ENCODE measurements at places on chromosomes 2 and 18.

- DNase-seq = no peak
Observed at GRCh38 chr2:199798831-199799580, 52.0 kb downstream of the FTCDNL1 start.

DNA sequence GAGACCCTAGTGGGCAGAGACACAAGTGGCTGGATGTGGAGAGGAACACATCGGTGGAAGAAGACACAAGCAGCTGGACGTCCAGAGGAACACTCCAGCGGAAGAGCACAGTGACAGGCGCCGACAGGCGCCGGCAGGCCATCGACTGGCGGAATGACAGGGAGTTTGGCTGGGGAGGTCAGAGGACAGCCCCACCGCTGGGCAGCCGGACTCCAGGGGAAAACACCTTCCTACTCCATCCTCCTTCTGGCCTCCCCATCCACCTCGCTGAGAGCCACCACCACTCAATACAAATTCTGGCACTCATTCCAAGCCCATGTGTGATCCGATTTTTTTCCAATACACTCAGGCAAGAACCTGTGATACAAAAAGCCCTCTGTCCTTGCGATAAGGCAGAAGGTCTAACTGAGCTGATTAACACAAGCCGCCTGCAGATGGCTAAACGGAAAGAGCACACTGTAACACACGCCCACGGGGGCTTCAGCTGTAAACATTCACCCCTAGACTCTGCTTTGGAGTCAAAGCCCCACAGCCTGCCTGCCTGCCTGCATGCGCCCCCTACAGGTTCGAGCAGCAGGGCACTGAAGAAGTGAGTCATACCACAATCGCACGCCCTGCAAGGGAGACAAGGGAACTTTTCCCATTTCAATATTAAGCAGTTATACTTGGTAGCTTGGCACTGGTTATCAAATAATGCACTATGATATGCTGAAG lies 50.2 kb upstream of the LRP1B start:
- DNase-seq = peak; percentile 43

DNA sequence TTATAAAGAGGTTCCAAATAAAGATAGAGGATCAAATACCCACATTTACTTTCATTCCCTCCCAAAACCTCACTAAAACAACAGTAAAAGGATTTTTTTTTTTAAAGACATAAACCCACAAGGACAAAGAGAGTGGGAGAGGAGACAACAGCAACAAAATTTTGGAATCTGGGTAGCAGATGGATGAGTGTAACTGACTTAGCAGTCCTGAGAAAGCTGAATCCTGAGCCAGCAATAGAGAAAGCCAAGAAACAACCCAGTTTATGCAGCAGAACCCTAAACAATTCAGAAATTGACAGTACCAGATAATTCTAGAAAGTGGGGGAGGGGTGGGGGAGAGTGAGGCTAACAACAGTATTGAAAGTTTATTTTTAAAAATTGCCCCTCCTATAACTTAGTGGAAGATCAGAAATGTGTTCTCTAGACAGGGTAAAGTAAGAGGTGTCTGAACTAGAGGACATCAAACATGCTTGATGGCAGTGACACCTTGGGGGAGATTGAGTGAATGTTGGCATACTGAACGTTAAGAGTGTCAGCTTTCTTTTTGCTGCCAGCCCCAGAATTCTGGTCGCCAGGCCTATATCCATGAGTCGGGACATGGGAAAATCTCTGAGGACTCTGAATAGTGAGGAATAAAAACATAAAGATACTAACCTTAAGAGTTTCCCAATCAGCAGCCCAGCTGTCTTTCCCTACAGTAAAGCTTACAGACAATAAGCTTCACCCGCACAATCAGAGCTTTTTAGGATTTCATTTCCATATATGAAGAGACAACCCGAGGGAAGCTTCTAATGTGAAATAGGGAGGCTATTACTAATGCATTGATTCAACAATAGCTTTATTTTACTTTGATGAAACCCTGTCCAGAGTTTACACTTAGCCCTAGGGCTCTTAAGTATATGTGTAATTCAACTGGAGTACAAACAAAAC lies 128.0 kb upstream of the ALPP start:
- no peak for DNase-seq

DNA sequence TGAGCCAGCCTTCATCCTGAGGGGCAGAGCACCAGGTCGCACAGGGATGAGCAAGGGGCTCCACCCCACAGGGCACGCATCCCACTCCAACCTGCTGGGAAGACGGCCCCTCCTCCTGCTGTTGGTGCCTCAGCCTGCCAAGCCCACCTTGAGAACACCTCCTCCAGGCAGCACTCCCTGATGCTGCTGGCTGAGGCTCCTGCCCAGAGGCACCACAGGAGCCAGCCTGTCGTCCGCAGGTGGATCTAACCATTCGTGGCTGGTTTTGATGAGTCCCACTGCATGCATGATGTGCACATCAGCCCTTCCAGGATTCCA lies 58.4 kb downstream of the BIN1 start:
- DNase-seq = no peak

DNA sequence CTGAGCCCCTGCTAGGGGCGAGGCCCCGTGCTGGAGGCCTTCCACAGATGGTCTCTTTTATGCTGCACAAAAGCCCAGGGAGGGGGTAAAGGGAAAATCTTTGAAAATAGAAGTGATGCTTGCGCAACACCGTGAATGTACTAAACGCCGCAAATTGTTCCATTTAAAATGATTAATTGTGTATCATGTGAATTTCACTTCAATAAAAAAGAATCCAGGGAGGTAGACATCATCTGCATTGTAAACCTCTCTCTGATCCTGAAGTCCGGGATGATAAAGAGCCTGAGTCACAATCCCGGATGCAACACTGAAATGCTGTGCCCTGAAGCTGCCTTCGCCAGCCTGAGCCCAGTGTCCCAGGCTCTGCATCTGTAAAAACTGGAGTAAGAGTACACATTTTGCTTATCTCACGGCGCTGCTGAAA lies 107.7 kb upstream of the PPP1CB start:
- no peak for DNase-seq
